Activated gamma-delta T cell treated with Interleukin-2 at 50 U/mL for 16 hours (primary cell): ENCODE measurements at places on chromosomes 2 and 18.

DNA sequence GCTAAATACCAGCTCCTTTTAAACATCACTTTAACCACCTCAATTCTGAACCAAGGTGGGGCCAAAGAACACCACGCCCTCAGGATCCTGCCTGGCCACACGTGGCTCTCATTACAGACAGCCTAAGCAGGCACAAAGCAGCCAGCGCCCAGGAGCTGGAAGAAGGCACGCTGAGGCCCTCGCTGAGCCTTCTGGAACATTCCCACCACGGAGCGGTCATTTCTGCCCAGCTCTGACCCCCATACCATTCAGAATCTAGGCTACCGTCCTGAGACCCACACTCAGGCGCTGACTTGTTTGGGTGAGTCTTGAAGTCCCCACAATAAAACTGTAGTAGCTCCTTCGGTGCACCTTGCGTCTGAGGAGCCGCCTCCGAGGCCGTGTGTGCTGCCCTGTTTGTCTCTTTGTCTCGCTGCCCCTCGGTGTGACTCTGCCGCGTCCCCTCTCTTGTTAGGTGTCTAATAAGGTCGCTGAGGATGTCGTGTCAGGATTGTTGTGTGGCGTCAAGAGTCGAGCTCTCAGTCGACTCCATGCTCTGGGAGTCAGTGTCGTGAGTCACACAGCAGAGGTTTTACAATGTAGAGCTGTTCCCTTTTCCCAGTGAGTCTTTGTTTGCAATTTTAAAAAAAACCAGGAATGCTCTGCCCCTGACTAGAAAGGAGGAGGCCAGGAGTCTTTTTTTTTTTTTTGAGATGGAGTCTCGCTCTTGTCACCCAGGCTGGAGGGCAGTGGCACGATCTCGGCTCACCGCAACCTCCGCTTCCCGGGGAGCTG, 242.4 kb downstream of the KLHL29 start:
- DNase-seq = no peak

- no peak for DNase-seq
Measured at GRCh38 chr18:26624443-26624842, 76.1 kb upstream of the KCTD1 start.

DNA sequence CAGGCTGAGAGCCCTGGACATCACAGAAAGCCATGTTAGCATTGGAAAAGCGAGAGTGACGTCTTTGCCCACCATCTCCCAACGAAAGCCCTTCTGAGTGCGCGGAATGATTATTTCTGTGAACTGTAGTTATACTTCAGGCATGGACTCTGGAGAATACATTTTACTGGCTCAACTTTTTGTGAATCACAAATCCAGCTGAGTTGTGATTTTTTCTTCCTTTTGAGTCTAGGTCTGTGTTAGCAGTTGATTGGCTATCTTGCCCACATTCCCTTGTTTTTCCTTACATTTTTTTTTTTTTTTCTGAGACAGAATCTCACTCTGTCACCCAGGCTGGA, 183.1 kb downstream of the INO80D start:
- DNase-seq = no peak

GRCh38 chr2:134943540-134943939, 24.9 kb downstream of the CCNT2 start:
- DNase-seq = no peak

DNA sequence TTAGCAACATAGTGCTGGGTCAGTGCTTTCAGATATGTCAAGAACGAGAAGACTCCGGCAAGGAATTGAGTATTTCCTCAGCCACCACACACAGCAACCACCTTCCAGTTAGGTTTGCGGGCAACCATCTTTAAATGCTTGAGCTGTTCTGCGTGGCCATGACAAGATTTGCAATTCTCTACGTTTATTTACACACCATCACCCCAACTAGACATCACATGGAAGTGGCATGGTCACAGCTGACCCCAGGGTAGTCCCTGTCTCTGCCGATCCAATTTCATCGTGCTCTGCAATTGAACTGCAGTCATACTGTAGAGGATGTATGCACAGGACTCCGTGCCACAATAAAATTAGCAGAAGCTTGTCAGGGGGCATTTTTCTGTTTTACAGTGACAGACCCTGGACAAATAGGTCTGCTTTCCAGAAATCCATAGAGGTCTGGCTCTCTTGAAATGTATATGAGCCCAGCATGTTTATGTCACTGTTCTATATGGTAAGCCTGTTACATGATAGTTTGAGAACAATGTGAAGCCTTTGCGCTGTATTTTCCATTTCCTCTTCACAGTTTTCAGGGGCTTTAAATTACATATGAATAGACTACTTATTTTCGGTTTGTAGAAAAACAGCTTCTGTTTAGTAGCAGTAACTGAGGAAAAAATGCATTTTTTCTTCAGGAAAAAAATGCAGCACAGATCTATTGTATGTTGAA, 605.2 kb downstream of the NR4A2 start:
- no peak for DNase-seq

DNA sequence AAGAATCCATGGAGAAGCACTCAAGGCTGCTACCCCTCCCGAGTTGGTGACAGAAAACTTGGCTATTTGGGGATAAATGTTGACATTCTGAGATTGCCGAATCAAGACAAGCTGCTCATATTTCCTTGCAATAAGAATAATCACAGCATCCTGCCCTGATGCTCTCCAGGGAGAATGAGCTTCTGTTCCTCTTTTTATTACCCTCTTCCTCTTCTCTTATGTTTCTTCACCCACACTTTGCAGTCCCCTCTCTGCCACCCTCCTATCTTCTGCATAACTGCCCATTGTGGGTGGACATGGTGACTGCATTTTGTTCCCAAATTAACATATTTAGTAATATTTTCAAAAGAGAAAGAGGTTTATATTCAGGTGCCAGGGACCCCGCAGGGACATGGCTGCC, 11.9 kb upstream of the MSGN1 start:
- no peak for DNase-seq

GRCh38 chr18:28040716-28041115, 136.2 kb downstream of the CDH2 start:
- no peak for DNase-seq
